SW 1271 (cell line): ENCODE measurements at places on chromosomes 7 and 10.

GRCh38 chr10:103792547-103792946, 62.8 kb downstream of the SH3PXD2A start:
- no peak for DNase-seq

GRCh38 chr10:118725886-118726500, 28.8 kb downstream of the CACUL1 start:
- no peak for DNase-seq

DNA sequence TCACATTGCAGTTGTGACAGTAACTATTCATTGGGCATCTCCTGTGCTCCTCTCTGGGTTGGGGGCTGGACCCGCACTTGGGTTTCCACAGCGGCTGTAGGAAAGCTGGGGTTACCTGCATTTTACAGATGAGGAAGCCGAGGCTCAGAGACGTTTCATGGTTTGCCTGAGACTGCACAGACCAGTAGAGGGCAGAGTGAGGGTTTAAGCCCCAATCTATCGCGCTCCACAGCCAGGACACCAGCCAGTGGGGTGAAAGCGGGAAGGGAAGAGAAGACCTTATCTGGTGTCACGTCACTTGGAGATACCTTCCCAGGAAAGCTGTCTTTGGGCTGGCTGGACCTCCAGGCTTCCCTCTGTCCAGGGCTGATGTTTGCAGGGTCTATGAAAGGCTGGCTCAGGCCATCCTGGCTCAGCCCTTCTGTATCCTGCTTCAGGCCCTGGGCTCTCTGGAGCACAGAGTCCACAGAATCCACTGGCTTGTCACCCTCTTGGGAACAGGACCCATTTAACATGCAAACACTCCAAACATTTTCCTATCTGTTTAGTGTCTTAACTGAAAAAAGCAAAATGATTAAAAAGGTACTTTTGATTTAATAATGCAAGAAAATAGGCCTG, 167.7 kb downstream of the EMX2 start:
- DNase-seq: no peak

DNA sequence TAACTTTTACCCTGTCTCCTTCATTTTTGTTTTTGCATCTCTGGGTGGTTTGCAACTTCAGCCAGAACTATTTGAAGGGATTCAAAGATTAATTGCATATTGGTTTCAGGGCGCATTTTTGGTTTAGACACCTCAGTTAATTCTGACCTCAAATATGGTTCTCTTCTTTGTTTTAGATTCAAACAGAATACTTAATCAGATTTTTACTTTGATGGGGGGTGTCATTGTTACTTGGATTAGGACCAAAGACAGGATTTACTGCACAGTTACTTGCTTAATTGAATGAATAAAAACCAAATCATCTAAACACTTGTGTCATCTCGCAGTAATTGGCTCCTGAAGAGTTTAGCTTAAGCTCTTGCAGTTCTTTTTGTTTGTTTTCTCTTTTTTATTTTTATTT, 100.9 kb downstream of the PHTF2 start:
- DNase-seq: no peak

DNA sequence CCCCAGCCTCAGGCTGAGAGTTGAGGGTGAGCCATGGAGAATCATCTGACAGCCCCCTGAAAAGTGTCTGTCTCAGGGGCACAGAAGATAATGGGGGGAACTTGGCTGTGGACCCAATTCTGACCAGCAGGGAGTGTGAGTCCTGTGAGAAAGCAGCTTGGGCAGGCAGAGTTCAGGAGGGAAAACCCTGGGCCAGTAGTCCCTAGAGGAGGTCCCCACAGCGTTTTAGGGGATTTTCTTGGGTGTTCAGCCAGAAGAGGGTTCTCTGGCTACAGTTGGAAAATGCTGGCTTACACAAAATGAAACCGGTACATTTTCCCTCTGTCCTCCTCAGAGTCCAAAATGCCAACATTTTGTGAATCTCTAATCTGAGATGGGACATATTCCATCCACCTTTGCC, 35.8 kb upstream of the TRIM8 start:
- no peak for DNase-seq

- no peak for DNase-seq
These were observed 156.3 kb upstream of the KMT2E start for GRCh38 chr7:104857458-104858425.

- DNase-seq: no peak
These were observed 950.7 kb upstream of the PHF14 start for GRCh38 chr7:10022957-10023356.

GRCh38 chr10:60703266-60704041, 74.8 kb upstream of the CDK1 start:
- DNase-seq: no peak

GRCh38 chr7:30604901-30605300, 10.2 kb downstream of the GARS1 start:
- no peak for DNase-seq

GRCh38 chr10:2873769-2874168, 193.6 kb upstream of the PFKP start:
- DNase-seq: no peak

DNA sequence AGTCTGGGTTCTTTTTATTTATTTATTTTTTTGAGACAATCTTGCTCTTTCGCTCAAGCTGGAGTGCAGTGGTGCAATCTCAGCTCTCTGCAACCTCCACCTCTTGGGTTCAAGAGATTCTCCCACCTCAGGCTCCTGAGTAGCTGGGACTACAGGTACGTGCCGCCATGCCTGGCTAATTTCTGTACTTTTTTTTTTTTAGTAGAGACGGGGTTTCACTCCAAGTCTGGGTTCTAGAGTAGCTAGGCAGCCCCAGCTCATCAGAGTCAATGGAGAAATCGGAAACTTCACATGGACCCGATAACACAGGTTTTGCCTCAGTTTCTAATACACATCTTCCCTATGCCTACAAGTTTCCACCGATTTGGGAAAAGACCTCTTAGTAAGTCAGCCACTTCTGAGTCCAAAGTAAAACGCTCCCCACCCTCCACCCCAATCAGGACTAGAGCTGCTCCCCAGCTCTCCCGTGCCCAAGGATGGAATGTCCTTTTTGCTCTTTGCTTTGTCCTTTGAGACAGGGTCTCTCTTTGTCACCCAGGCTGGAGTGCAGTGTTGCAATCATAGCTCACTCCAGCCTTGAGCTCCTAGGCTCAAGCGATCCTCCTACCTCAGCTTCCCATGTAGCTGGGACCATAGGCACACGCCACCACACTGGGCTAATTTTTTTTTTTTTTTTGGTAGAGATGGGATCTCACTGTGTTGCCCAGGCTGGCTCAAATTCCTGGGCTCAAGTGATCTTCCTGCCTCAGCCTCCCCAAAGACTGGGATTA, 3.8 kb upstream of the SERPINE1 start:
- no peak for DNase-seq

DNA sequence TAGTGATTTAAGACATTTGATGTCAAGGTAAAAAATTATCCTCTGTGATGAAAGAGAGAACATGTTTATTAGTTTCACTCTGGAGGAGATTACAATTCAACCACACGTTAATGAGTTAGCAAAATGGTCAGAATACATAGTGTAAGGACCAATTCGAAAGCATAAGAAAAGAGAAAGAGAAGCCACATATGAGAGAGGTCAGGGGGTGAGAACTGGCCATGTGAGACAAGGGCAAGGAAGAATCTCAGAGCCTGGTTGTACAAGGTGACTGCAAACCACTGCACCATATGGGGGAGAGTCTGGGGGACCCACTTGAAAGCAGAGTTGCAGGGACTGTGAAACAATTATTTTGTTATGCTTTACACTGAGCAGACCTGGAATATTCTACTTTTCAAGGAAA, 27.7 kb upstream of the BET1 start:
- no peak for DNase-seq

GRCh38 chr10:100986623-100986951, 710 bp downstream of the MRPL43 start:
- no peak for DNase-seq
